ENCODE measurements at places on chromosomes 12 and 14.

- DNase-seq = peak; percentile 80
Observed at GRCh38 chr12:64610079-64610659, at the start of gene RASSF3. Gene RASSF3, plus strand, starts transcription at chr12:64610495. Its CDS starts 138 bp downstream, at chr12:64610633.

DNA sequence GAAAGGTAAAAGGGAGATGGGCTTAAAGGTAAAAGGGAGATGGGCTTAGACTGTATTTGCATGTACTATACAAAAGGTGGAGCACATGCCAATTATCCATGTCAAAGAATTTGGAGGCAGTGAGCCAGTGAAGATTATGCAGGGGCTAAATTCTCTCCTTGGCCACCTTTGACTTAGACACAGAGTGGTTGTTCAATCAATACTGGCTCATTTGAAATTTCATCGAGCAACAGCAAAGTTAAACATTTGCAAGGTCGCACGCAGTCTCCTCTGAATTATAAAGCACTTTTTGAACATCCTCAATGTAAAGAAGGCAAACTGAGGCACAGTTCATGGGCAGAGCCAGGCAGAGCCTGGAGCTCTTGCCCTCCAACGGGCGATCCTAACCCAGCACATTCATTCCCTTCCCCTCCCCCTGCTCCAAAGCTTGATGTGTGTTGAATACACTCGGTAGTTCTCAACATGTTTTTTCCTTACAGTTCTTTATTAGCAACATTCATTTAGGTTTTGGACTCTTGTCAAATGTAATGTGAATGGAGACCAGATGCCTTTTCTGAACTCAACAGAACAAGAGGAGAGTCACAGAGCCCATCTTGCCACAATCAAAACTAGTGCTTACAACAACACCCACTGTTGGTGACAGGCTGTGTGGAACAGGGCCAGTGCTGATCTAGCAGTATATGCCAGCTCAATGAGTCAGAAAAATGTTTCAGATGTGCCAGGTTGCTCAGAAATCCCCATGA is 169.7 kb upstream of the G2E3 start:
- DNase-seq = no peak

DNA sequence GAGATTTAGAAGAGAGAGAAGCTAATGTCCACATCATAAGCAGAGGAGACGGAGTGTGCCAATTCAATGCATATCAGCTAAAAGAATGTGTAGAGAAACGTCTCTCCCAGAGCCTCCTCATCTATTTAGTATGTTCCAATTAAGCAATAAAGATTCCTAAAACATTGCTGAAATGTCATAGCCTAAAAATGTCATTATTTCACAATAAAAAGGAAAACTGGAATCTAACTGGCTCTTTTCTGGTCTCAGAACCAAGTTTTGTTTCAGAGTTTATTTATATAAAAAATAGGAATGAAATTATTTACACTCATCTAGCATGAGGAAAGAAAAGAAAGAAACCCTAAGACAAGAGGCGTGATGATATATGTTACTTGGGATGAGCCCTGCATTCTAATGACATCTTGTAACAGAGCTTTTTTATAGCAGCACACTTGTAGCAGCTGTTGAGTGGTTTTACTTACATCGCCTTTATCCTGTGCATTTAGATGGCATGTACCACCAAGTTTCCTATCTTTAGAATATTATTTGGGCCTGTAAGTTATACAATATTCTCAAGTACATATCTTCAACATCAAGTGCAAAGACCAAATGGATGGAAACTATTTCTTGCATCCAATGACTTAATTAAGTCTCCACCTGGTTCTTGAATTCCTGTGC is 266.3 kb upstream of the PRKD1 start:
- DNase-seq = no peak

- no peak for DNase-seq
Observed at GRCh38 chr14:102497998-102498677, 11.4 kb downstream of the ANKRD9 start.

- no peak for DNase-seq
Observed at GRCh38 chr14:49984424-49984823, 91.5 kb downstream of the ARF6 start.

GRCh38 chr12:118827047-118827446 is 154.3 kb upstream of the SRRM4 start:
- no peak for DNase-seq

DNA sequence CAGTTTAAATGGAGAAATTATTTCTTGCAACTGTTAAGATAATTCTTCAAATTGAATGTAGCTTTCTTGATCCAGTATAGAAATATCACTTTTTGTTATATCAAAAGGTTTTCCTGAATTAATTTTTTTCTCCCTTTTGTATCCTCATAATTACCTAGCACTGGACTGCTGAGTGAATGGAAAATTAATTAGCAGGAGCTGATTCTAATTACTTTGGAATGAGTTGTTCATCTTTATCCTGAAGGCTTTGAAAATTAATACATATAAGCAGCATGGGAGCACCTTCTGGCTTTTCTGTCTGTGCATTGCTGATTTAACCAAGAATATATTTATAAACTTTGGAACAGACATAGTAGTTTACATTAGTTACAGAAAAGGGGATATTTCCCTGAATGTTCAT is 307.6 kb upstream of the GARIN2 start:
- no peak for DNase-seq

DNA sequence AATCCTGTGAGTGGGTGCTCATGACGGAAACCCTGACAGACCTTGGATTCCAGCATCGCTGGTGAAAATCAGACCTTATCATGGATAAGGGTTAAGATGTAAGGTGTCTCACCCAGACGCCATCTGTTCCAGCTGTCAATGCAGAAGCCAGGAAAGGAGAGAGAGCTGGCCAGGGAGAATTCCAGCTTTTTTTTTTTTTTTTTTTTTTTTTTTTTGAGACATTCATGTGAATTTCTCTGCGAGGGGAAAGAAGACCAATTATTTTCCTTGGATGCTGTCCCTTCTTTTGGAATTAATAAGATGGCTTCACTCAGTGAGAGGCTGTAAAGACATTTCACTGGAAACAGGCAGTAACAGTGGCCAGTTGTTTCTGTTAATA is 1.8 kb downstream of the TRAF3 start:
- no peak for DNase-seq

DNA sequence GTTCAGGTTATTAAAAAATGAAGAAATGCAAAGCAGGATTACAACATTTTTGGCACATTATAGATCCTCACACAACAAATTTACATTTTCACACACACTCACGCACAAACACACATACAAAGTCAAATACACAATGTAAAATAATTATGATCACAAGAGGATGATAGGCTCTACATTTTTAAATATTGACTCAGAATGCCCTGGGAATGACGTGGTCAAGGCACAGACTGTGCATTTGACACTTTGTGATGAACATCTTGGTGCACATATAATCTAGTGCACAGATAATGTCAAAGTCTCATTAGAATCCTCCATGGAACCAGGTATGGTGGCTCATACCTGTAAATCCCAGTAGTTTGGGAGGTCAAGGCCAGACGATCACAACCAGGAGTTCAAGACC is 49.4 kb downstream of the DPF3 start:
- no peak for DNase-seq

DNA sequence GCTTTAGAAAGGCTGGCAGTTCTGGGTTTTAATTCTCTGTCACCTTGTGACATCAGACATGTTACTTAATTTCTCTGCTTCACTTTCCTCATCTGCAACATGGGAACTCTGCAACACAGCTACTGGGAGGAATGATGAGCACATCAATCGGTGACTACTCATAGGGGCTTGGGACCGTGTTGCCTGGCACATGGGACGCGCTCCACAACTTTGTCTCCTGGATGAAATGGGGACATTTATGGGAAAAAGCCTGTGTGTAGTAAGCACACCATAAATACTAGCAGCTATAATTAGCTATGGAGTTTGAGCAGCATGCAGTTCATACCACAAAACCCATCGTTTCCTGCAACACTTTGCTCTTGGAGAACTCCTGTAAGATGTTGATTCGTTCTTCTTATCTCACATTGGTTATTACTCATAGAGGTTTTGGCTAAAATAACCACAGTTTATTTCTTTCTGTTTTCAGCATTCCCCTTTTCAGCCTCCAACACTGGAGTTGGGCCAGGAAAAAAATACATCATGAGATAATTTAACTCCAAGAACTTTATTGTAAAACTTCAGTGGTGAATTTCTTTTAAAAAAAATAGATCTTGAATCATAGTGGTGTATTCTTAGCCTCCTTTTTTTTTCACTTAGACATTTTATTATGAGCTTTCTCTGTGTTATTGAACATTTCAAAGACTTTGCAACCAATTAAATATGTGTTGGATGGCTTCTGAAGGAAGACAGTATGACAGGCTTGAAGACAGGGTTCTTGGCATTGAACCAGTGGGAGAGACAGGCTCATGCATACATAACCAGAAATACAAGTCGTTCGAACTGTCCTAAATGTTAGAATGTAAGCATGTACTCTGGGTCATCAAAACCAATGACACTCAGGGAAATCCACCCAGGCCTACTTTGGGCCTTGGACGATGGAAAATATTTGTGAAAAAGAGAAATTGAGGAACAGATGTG is 72.7 kb downstream of the RIN3 start:
- DNase-seq = no peak

- DNase-seq = no peak
Observed at GRCh38 chr12:55720894-55721444, 776 bp downstream of the RDH5 start.

- DNase-seq = no peak
Observed at GRCh38 chr12:71216725-71217579, 59.2 kb upstream of the TSPAN8 start.

DNA sequence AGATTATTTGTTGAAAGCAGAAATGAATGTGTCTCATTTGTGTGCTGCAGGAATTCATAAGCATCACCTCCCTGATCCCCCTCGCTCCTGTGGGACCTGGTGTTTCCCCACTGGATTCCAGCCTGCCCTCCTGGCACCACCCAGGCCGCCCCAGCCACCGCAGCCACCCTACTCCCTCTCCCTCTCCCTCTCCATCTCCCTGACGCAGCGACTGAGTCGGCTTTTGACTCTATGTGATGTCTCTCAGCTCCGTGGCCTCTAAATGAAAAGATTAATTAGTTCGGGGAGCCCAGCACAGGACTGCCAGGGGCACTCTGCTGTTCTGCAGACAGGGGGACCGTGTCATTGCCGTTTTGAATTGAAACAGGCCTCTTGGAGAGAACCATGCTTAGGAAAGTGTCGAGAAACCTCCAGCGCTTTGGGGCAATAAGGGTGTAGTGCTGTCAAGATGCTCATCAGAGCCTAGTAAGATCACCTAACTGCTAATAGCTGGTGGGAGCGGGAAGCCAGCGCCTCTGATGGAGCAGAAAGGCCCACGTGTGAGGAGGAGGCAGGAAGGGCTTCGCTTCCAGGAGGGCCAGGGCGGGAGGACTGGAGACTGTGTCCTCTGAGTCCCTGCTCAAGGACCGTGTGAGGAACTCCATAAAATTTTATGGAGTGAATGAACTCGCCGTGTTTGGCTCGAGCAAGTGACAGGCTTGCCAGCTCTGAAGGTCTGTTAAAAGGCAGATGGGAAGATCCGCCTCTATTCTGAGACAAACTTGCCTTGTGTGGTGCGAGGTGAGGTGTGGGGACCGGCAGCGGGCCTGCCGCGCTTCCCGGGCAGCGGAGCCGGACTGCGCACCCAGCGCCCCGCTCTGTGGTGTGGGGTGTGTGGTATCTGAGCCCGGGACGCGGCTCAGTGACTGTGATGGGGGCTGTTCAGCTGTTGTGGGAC is 157.4 kb upstream of the C14orf180 start:
- DNase-seq = no peak

GRCh38 chr14:39006721-39007410 is 96.2 kb downstream of the SEC23A start:
- DNase-seq = no peak

- DNase-seq = peak; percentile 86
Observed at GRCh38 chr14:74905595-74906142, 17.4 kb downstream of the RPS6KL1 start.

GRCh38 chr14:105363847-105364708 is 34.3 kb upstream of the TEX22 start:
- peak; percentile 35 for DNase-seq

DNA sequence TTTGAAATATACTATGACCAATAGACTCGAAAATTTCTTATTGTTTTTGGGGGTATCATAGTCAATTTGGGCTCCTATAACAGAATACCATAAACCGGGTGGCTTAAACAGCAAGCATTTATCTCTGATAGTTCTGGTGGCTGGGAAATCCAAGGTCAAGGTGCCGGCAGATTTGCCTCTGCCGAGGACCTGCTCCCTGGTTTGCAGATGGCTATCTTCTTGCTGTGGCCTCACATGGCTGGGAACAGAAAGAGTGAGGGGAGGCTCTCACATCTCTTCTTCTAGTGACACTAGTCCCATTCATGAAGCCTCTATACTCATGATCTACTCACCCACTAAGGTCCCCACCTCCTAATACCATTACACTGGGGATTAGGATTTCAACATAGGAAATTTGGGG is 70.7 kb downstream of the BORCS5 start:
- no peak for DNase-seq

- no peak for DNase-seq
Observed at GRCh38 chr12:115481141-115481540, 796.4 kb downstream of the MED13L start.

DNA sequence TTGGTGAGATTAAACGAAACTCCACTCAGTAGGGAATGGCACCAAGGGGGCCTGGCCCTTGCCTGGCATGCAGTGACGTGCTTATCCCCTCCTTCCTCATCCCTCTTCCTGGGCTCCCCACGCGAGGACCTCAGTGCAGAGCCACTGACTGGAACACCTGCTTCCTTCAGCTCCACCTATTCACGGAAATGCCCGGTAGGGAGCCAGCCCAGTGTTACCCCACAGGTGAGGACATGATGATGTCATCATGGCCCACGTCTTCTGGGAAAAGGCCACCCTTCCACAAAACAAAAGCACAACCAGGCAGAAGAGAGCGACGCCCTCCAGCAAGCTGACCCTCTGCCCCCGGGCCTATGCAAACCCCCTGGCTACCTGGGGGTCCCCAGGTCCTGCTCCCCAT is 42.1 kb downstream of the CCDC85C start:
- no peak for DNase-seq

DNA sequence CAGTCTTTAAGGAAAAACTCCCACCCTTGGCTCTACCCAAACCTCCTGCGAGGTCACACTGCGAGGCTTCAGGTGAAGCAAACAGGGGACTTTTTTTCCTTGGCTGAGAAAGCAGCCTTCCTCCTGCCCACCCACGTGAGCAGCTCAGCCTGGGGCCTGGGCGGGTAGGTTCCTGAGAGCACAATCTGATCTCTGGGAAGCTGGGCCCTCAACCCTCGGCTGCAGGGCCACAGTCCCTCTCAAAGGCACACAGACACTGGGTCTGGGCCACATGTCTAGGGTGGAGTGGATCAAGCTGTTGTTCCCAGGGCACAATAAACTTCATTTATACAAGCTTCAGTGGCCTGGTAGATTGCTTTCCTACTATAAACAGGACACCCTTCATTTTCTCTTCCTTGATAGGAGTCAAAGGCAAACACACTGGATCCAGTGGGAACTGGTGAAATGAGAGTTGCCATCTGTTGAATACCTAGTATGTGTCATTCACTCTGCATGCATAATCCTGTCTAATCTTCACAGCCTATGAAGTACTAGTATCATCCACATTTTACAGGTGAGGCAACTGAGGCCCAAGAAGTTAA is 41.3 kb upstream of the PNMA1 start:
- DNase-seq = no peak

- no peak for DNase-seq
Observed at GRCh38 chr14:44070046-44070445, 437.0 kb downstream of the FSCB start.

Data from activated CD4-positive, alpha-beta T cell treated with anti-CD3 and anti-CD28 coated beads, Interleukin-2, amount 50 U/mL, for 48 hours (primary cell).